CD4-positive, alpha-beta T cell treated with Interleukin-10 for 1 hour (primary cell): ENCODE measurements at places on chromosomes 3 and 15.
A peak's percentile ranks its signal among the peaks of the same experiment; 100 is the strongest.

- DNase-seq, result peak; percentile 60
Measured at GRCh38 chr15:64333986-64334929, 21.7 kb downstream of the CSNK1G1 start.

- peak; percentile 59 for DNase-seq
Measured at GRCh38 chr3:187798531-187799530, 53.6 kb upstream of the BCL6 start.

GRCh38 chr3:36403661-36404060 lies 23.4 kb downstream of the STAC start:
- DNase-seq, result no peak

DNA sequence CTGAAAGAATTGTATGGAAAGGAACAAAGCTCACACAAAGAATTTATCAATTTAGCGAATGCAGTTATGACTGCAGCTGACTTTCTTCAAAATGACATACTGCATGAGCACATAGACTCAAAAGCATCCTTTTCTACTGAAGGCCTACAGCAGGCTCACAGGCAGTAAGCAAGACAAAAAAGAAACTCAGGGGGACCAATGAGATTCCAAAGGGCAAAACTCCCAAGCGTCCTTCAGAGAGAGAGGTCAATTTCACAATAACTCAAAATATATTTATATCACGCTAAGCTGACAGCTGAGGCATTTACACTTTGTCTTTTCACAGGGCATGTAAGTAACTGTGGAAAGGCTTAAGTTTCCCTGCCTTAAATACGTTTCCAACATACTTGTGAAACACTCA lies 427.9 kb upstream of the RASGRP1 start:
- no peak for DNase-seq

DNA sequence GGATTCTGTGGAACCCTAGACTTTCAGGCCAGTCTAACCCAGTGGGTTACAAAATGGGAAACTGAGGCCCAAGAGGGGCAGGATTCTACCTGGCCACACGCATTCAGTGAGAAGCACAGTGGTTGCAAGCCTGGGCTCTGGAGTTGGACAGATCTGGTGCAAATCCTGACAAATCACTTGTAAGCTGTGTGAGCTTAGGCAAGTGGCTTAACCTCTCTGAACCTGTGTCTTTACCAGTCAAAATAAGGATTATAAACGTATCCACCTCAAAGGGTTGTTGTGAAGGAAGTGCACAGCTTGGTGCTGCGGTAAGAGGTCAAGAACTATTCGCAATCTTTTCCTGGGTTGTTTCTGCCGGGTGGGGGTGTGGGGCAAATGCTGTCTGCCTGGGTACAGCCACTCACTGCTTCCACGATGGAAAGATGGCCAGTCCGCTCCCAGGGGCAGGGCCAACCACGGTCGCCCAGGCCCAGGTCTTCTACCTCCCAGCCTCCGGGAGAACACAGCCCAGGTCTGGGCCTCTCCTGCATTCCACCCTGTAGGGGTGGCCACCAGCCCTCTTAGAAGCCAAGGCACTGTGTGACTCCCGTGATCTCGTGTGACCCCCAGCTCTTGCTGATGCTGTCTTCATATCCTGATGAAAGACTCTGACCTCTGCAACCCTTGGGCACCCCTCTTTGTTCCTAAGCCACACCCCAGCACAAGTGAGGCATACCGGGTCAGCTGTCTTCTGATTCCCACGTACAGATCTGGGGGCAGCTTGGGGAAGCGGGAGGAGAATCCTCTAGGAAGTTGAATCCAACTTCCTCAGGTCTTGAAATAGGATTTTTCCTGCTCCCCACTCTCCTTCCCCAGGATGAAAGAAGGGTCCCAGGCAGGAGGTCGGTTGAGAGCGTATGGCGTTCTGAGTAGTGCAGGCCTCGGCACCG lies 1.5 kb downstream of the CHRNA3 start:
- no peak for DNase-seq

DNA sequence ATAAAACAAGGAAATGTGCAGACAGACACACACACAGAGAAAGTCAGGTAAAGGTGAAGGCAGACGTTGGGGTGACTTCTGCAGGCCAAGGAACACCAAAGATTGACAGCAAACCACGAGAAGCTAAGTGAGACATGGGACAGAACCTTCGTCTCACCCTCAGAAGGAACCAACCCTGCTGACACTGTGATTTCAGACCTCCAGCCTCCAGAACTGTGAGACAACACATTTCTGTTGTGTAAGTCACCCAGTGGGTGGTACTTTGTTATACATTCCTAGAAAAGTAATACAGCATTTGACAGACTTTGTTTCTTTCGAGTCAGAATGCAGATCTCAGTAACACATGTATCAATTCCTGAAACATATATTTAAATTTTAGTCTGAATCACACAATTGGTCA lies 7.1 kb downstream of the WDR72 start:
- no peak for DNase-seq

DNA sequence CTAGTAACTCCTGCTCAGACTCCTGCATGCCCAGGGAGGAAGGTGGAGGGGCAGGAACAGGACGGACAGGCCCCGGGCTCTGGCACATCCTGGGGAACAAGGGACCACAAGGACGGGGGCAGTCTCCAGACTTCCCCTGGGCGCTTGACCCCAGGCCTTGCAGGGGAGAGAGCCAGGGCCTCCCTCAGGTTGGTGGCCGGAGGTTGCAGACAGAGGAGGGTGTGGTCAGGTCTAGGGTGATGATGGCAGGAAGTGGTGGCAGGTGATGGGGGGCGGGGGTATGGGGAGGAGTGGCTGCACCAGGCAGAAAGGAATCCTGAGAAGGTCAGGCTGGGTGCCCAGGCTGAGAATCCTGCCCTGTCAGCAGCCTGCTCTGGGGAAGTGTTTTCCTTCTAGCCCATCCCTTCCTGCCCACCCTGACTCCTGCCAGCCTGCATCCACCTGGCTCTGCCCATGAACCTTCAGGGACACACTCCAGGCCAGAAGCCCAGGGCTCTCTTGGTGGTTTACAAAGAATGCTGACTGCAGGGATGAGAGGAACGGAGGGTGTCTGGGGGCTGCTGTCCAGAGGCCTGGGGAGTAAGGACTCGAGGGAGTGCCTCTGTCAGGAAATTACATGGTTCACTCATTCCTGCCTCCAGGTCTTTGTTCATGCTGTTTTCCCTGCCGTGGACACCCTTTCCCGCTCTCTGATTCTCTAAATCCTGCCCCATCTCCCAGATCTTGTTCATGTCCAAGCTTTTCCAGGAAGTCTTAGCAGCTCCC lies 15.8 kb downstream of the LOXL1 start:
- peak; percentile 29 for DNase-seq

- DNase-seq, result no peak
Measured at GRCh38 chr3:111277226-111277625, 205.6 kb downstream of the NECTIN3 start.

DNA sequence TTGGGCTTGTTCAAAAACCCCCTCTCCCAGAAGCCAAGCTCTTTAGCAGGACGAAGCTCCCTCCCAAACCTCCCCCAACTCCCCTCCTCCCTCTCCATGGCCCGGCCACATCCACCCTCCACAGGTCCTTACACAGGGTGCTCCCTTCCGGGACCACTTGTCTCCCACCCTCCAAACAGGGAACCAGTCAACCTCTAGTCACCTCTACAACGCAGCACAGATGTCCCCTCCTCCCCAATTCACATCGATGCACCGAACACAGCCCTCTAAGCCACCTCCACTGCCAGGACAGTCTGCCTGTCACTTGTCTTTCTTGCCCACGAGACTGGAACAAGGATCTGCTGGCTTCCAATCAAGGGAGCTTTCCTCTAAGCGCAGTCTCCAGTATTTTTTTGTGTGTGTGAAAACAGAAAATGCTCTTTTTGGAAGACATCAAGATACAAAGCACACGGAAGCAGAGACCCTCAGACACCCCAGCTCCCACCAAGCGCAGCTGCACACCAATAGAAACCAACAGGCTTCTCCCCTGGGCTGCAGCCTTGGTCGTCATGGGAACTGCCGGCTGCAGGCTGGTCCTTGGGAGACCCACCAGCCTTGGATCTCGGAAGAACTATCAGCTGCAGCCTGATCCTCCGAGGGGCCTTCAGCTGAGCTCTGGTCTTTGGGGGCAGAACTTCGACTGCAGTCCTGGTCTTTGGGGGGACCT lies 26.5 kb downstream of the IQSEC1 start:
- no peak for DNase-seq

DNA sequence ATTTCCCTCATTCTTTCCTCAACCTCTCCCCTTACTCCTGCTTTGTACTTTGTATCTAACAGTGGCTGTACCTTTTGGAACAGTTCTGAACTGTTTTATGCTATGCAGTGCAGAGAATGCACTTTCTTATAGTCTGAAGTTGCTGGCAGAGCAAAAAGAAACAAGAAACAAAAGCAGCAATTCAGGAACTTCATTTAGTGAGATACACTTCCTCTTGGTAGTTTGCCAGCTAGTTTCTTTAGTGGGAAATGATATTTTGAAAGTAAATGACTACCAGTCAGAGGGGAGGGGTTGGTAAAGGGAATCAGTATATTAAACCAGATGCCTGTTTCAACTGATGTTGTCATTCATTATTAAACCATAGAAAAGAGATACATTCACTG lies 55.0 kb upstream of the CHD2 start:
- DNase-seq, result peak; percentile 68

- DNase-seq, result no peak
Measured at GRCh38 chr3:22582266-22582665, 620.9 kb upstream of the UBE2E2 start.

- DNase-seq, result peak; percentile 29
Measured at GRCh38 chr3:71490692-71491091, 92.8 kb downstream of the FOXP1 start.

DNA sequence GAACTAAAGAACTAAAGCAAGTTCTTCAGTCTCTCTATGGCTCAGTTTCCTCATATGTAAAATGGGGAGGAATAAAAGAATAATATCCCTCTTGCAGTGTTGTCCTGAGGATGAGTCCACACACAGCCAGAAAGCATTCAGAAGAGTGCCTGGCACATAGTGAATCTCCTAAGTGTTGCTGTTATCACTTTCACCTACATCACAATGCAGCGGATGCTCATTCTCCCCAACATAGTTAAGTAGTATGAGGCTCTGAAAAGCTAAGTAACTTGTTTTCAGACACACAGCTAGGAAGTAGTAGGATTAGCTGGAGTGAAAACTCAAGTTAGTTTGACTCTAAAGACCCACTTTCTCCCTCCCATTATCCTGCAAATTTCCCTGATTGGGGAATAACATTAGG lies 9.1 kb upstream of the USP3 start:
- no peak for DNase-seq

GRCh38 chr15:33757516-33758232 lies 210.6 kb upstream of the CHRM5 start:
- DNase-seq, result no peak

DNA sequence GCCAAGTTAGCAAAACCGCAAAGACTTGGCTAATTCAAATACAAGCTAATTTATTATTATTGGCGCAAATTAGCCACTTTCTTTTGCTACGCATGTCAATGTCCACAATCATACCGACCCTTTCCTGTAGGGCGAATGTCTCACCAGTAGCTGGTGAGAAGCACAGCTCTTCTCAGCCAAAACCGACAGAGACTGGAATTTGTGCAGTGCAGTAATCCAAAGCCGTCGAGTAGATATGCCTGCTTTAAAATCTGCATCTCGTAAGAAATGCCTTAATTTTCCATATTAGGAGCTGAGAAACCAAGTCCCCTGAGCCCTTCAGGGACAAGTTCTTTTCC lies 614 bp upstream of the MINDY2 start:
- peak; percentile 46 for DNase-seq

DNA sequence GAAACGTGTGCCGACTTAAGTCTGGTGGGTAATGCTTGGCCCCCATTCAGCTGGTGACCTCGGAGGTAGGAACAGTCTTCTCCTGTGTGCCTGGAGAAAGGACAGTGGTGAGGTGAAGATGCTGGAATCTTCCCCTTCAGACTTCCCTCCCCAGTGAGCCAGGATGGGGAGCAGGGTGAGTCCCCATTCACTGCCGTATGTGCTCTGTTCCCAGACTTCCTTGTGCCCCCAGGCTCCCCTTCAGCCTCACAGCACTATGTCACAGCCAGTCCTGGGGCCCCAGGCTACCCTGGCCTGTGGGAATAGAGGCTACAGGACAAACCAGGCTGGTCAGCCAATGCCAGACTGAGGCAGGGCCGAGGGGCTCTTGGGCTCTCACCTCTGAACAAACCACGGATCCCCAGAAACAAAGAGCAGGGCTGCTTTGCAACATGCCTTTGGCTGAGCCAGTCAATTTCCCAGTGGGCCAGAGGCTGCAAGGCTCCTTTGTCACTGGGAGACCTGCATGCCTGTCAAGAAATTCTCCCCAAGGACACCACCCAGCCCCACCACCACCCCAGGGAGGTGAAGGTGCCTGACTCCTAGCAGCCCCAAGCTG lies 31.8 kb upstream of the HHATL start:
- DNase-seq, result no peak

DNA sequence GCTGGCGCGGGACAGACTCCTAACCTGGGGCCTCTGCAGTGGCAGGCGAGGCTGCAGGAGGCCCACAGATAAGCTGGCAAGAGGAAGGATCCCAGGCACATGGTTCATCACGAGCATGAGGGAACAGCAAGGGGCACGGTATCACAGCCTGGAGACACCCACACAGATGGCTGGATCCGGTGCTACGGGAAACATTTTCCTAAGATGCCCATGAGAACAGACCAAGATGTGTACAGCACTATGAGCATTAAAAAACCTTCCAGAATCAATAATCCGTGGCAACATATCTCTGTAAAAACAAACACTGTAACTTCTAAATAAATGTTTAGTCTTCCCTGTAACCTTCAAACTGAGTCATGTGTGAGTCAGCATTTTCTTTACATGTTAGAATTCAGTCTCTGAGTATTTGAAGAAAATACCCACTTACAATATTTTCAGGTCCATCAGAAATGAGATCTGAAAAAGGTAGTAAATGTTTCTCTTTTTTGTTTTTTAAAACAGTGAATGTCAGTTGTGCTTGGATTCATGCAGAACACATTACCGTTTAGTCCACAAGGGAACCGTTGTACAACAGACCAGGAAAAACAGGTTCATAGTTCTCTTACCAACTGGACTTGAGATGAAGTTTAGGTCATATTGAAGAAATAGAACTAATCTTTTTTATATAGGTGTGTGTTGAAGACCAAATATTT lies 75.9 kb downstream of the BOC start:
- no peak for DNase-seq

GRCh38 chr15:57327985-57328471 lies 48.3 kb upstream of the CGNL1 start:
- no peak for DNase-seq

GRCh38 chr15:101014921-101015841 lies 96.0 kb downstream of the LRRK1 start:
- peak; percentile 65 for DNase-seq

- DNase-seq, result peak; percentile 68
Measured at GRCh38 chr15:60584355-60584998, 105.5 kb upstream of the ICE2 start.

DNA sequence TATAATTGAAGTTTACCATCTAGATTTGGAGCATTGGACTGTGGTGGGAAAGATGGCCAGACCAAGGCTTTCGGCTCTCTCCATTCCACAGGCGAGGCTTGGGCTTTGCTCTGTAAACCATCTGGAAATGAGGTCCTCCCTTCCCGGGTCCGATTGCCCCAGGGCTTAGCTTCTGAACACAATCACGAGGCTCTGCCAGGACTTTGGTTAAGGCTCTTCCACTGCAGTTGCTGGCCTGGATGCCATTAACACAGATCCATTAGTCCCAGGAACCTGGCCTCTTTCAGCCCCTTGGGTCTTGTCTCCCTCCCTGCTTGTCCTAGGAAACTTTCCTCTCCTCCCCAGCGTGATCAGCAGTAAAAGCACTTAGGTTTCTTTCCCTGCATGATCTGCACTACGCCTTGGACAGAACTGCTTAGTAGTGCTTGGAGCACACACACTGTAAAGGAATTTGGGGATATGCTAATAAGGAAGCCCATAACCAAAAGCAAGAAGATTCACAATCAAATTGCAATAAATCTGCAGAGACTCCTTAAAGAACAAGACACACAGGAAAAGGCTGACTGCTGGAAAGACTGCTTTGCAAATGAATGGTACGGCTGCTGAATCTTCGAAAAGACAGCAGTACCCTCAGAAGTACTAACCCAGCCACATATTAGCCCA lies 154.3 kb downstream of the ECT2 start:
- DNase-seq, result no peak
